Kidney epithelial cell (primary cell): ENCODE measurements at places on chromosomes 2 and 18. TPM values are rescaled to one million over a fixed set of nuclear protein-coding genes. Genes with fewer than 3 reads are reported as not detected.

Gene LYG2
- not detected in 2 replicates for total RNA-seq

Gene ADD2
- total RNA-seq, result 8.9 and 9.9 TPM in 2 replicates

Gene DHRS9
- not detected in 2 replicates for total RNA-seq

Gene FZD7
- 13.5 and 14.5 TPM in 2 replicates for total RNA-seq

Gene KLHL41
- total RNA-seq, result 0.29 TPM in 1 of 2 replicates, not detected in the other

Gene TCF7L1
- total RNA-seq, result 2.6 and 4.3 TPM in 2 replicates

Gene IL36B
- not detected in 2 replicates for total RNA-seq

Gene LRP1B
- 0.34 and 0.38 TPM in 2 replicates for total RNA-seq

Gene LRRC30
- total RNA-seq, result not detected in 2 replicates

Gene MTERF4
- 33.3 and 41.9 TPM in 2 replicates for total RNA-seq

Gene BBS5
- total RNA-seq, result 7.3 and 8.7 TPM in 2 replicates

Gene NGEF
- 2.5 and 3.6 TPM in 2 replicates for total RNA-seq

Gene ZDBF2
- total RNA-seq, result 8.5 and 9.2 TPM in 2 replicates

Gene SPATA3
- not detected in 2 replicates for total RNA-seq

Gene LYPD1
- total RNA-seq, result 53.2 and 59.1 TPM in 2 replicates

Gene KCNIP3
- total RNA-seq, result 5.1 and 7.2 TPM in 2 replicates

Gene TMEM37
- total RNA-seq, result 1.2 TPM in 1 of 2 replicates, not detected in the other

Gene SLC8A1
- total RNA-seq, result 2.8 and 3.2 TPM in 2 replicates

Gene PTPN4
- 11.5 and 18.0 TPM in 2 replicates for total RNA-seq

Gene UGT1A10
- not detected in 2 replicates for total RNA-seq

Gene PRKAG3
- not detected in 2 replicates for total RNA-seq

Gene UGT1A5
- total RNA-seq, result not detected in 2 replicates

Gene MROH2A
- total RNA-seq, result not detected in 2 replicates

Gene ADGRF3
- 0.07 and 0.08 TPM in 2 replicates for total RNA-seq

Gene GTF2A1L
- total RNA-seq, result 0.67 TPM in 1 of 2 replicates, not detected in the other

Gene ARHGAP28
- total RNA-seq, result 4.6 and 6.0 TPM in 2 replicates

Gene DSG1
- 0.17 TPM in 1 of 2 replicates, not detected in the other for total RNA-seq

Gene SCN9A
- total RNA-seq, result 7.2 and 8.1 TPM in 2 replicates
